ENCODE measurements at places on chromosomes 1 and 21.

DNA sequence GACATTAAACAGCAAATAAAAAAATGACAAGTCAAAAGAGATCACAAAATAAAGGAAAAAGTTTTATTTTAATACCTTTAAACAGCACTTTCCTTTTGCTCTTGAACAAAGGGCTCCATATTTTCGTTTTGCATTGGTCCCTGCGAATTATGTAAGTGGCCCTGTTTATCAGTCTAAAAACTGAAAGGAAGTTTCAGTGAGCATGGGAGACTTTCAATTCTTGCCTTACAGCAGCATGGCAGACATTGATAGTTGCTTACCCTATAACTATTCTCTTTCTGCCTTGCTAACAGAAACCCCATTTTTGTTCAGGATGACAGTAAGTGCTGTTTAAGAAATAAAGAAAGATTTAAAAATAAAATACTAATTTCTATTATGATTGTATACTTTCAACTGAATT, 5.2 kb upstream of the SH3GLB1 start:
- no peak for DNase-seq

- no peak for DNase-seq
Observed at GRCh38 chr1:61273167-61273705, 190.9 kb downstream of the NFIA start.

DNA sequence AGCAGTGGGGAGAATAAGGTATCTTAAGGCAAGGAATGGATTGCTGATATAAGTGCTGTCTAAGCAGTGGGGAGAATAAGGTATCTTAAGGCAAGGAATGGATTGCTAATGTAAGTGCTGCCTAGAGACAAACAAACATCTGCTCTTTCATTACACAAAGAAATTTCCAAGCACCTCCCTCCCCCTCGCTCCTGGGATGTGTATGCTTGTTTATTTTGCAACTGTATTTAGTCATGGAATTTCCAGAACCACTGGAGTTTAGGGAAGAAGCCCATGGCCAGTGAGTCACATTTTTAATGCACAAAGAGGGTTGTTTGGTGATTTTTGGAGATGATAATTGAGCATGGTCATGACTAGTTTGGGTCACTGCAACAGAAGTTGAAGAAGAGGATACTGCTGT, 21.5 kb downstream of the PDPN start:
- no peak for DNase-seq

GRCh38 chr1:86100401-86100800, 56.2 kb downstream of the COL24A1 start:
- no peak for DNase-seq

- no peak for DNase-seq
Observed at GRCh38 chr1:214842856-214843255, 239.7 kb upstream of the KCNK2 start.

- peak; percentile 13 for DNase-seq
Observed at GRCh38 chr1:74847715-74848114, 114.8 kb downstream of the TYW3 start.

GRCh38 chr21:34602061-34602460, 12.9 kb downstream of the RCAN1 start:
- DNase-seq, result no peak

DNA sequence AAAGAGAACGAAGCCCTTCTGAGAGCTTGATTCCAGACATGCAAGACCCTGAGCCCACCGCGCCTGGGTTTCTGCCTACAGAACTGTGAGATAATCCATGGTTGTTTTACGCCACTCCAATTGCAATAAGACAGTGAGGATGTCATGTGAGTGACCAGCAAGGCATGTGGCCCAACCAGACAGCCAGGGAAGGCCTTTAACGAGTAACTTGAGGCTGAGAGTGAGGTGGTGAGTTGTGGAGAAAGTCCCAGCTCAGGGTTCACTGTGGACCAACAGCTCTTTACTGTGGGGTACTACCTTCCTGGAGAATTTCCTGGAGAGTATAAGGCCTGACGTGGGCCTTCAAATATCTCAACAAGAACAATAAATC, 153.9 kb downstream of the ETS2 start:
- no peak for DNase-seq

- DNase-seq, result peak; percentile 74
Observed at GRCh38 chr1:67760030-67760821, 73.0 kb downstream of the GNG12 start.

- DNase-seq, result no peak
Observed at GRCh38 chr1:58854576-58854975, 70.7 kb upstream of the JUN start.

DNA sequence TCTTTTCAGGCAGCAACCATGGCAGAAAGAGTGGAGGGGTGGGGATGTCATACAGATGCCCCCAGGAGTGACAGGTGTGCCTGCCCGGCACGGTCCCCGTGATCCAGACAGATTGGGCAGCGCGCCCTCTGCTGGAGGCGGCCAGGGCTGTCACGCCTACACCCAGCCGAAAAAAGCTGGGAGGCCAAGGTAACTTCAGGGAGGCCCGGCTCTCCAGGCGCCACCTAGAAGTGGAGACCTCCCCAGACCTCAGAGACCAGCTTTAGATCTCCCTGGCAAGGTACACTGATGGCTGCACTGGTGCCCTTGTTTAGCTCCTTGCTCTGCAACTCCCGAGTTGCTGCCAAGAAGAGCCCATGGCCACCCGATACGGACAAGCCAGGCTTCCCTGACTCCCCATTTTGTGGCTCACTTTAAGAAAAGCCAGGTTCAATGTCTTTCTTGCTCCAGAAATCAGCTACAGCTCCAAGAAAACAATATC, 6.6 kb downstream of the GOLT1A start:
- peak; percentile 25 for DNase-seq

- DNase-seq, result no peak
Observed at GRCh38 chr1:185574139-185574875, 159.9 kb upstream of the HMCN1 start.

- DNase-seq, result peak; percentile 42
Observed at GRCh38 chr1:173255214-173255813, 48.2 kb upstream of the TNFSF4 start.

DNA sequence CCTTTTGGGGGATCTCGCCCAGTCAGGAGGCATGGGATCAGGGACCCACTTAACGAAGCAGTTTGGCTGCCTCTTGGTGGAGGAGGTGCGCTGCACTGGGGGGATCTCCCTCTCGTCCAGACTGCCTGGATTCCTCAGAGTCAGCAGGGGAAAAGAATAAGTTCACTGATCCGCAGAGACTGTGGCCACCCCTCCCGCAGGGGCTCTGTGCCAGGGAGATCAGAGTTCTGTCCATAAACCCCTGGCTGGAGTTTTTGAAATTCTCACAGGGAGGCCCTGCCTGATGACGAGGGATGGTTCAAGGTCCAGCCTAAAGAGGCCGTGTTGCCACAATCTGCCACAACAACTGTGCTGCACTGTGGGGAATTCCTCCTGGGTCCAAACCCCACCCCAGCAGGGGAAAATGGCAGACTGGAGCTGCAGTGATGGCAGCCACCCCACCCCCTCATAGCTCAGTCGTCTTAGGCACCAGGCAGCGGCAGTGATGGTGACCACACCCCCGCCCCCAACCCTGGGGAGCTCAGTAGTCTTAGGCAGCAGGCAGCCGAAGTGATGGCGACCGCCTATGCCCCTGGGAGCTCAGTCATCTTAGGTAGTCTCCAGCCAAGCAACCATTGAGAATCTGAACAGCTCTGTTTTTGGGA, 273.8 kb upstream of the USP25 start:
- DNase-seq, result no peak

DNA sequence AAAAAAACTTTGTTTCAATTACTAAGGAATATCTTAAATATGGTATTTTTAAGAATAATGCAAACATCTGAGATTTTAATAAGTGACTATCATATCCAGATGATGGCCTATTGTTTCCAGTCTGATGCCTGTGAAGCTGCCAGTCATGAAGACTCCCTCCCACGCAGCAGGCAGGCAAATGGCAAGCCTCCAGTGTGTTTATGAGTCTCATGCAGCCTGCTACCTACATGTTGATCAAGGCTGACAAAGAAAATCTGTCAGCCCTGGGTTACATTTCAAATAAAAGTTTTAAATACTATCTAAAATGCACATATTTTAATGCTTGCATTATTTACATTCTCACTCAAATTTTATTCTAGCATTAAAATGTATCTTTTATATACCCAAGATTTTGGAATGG, 137.6 kb upstream of the RNPC3 start:
- DNase-seq, result no peak

DNA sequence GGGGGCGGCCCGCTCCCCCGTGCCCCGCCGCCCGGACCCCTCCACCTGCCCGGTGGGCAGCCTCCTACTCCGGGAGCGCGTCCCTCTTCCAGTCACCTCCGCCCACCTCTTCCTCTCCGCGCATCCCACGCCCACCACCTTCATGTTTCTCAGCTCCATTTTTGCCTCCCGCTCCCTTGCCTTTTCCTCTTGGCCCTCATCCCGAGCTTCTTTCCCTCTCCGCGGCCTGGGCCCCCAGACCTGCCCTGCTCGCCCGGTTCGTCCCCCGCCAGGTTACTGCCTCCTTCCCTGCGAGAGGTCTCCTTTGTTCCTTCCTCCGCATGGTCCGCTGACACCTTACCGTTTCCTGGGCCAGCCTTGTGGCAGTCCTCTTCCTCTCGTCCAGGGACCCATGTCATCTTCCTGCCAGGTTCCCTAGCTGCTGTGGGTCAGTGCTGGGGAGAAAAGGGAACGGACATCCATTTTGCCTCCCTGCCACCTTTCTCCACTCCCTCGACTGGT, 563 bp downstream of the QSOX1 start:
- DNase-seq, result peak; percentile 28

GRCh38 chr1:63651161-63651701, 58.0 kb downstream of the PGM1 start:
- DNase-seq, result no peak

DNA sequence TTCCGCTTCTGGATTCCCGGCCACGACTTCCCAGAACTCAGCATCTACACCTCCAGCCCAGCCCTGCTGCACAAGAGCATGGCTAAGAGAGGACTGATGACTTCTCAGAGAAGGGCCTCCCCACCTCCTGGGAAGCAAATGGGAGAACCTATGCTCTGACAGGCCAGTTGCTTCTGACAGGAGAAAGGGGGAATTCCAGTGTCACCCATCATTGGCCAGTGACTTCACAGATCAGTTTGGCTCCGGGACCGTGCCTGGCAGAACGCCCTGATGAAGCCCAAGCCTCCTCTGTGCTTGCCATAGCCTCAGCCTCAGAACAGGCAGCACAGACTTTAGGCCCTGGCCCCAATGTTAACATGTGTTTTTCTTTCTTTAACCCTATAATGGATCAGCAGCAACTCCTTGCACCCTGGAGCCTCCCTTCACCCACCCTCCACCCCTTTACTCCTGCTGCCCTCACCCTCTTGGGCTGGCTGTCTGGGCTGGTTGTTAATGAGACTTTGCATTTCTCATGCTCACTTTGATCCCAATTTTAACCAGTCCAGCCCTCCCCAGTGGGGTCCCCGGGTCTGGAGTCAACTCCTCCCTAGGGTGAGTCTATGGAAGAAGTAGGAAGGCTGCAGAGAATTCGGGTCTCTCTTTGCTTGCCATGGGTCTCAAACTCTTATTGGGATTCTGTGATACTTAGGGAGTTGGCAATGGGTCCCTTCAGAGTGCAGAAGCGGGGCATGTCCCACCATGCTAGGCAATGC, 42.7 kb upstream of the SLC30A1 start:
- DNase-seq, result no peak

DNA sequence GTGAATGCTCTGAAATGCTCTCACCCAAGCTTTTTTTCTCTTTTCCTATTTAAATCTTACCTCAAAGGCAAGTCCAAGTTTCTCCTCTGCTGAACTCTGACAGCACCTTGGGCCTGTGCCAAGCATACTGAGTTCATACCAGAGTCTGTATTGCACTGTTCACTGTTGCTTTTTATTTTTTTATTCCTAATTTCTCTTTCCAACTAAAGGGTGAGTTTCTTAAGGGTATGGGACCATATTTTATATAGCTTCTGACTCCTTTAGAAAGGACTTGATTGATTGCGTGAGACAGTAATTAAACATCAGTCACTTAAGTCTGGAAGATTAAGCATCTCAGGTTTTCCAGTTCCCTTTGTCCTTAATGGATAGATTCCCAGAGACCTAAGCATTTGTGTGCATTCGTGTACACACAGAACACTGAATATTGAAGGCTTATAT, 69.9 kb downstream of the CACHD1 start:
- no peak for DNase-seq

- no peak for DNase-seq
Observed at GRCh38 chr1:30906631-30907441, 1.7 kb downstream of the SDC3 start.

DNA sequence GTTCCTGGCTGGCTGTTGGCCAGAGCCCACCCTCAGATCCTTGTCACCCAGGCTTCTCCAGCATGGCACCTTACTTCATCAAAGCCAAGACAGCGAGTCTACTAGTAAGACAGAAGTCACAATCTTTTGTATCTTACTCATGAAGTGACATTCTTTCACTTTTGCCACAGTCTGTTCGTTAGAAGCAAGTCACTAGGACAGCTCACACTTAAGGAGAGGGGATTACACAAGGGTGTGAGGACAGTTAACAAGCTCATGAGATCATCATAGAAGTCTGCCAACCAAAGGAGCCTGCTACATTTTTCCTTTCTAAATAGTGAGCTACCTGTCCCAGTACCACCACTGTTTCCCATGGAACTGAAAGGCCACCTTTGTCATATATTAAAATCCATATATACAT, 61.5 kb downstream of the PACC1 start:
- peak; percentile 36 for DNase-seq

DNA sequence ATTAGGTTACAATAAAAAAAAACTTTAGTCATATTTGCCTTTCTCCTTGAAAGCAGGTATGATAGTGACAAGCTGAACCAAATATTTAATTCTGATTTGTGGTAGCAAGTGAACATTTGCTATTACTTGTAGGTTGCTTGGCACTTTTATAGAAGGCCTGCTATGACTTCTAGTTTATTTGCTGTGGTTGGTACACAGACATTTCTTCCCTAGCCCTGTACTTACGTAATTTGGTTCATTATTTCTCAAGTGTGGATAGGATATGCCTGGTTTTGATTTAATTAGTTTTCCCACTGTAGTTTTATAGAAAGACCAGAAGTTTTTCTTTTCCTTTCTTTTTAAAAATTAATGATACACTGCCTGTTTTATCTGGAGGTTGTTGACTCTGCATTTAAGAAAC, 55.9 kb downstream of the PPP2R5A start:
- no peak for DNase-seq

GRCh38 chr1:201676197-201676596, 137.3 kb downstream of the NAV1 start:
- no peak for DNase-seq

GRCh38 chr1:201218409-201218808, 27.8 kb downstream of the IGFN1 start:
- no peak for DNase-seq

DNA sequence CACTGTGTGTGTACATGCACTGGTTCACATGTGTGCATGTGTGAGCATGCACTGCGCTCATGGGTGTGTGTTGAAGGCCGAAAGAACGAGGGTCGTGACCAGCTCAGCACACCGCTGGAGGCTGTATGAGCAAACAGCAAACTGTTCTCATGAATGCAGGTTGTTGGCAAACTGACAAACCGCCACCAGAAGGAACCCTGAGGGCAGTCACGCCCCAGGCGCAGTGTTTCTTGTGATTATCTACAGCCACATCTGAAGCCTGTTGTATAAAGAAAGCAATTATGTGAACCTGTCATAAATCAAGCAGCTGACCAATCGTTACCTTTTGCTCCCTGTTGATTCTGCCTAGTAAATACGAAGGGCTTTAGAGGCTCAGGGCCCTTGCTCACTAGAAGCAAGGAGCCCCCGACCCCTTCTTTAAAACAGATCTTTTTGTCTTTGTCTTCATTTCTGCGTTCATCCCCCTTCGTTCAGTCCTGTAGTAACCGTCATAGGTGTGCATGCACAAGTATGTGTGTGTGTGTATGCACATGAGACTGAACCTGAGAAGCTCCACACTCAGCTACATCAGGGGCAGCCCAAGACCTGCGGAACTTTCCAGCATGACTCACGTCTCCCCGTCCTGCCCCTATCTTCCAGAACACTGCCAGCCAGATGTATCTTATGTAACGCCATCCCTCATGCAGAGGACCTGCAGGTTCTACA, 16.8 kb upstream of the RIPK4 start:
- no peak for DNase-seq

Data from RKO (cell line).